Stimulated activated CD4-positive, alpha-beta T cell treated with anti-CD3 and anti-CD28 coated beads, Interleukin-4, amount 100 ng/mL, for 48 hours (primary cell): ENCODE measurements at places on chromosomes 16 and 17.

DNA sequence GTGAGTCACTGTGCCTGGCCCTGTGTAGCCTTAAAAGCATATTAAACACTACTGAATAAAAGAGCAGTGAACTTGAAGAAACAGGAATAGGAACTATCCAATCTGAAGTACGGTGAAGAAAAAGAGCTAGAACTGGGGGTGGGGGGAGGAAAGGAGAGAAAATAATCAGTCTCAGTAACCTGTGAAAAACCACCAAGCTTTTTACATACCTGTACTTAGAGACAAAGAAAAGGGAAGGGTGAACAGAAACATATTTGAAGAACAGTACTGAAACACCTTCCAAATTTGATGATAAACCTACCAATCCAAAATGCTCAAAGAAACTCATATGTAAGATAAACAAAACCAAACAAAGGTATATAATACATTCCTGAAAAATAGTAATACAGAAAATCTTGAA, 77.5 kb downstream of the USP32 start:
- no peak for DNase-seq

- DNase-seq, result no peak
Observed at GRCh38 chr17:48646183-48647102, 20.3 kb upstream of the HOXB9 start.

DNA sequence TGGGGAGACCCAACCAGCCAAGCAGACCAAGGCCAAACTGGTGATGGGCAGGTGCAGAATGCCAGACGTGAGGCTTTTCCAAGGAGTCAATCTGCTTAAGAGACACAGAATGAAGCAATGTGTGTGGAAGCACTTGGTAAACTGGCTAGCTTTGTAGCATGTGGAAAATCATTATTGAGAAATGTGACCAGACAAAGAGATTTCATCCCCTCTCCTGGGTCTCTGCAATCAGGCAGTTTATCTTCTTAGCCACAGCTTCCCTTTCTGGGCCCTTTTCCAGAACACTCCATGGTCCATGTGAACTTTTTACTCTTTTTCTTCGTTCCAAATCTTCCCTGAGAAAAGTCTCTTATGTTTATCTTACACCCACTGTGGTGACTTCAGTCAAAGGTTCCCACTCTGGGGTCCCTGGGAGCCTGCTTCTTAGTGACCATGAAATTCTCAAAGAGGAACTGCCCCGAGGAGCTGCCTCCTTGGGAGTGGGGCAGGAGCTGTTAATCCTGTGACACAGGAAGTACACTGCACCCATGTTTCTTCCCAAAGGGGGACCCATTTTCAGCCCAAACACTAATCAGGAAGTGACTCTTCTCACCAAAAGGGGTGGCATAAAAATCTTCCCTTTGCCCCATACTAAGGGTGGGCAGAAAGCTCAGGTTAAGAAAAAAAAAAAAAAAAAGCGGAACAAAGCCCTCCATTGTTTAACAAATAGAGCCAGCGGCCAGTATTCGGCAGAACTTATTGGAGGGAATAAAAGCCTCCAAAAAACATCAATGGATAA, 346.2 kb upstream of the ASIC2 start:
- no peak for DNase-seq

DNA sequence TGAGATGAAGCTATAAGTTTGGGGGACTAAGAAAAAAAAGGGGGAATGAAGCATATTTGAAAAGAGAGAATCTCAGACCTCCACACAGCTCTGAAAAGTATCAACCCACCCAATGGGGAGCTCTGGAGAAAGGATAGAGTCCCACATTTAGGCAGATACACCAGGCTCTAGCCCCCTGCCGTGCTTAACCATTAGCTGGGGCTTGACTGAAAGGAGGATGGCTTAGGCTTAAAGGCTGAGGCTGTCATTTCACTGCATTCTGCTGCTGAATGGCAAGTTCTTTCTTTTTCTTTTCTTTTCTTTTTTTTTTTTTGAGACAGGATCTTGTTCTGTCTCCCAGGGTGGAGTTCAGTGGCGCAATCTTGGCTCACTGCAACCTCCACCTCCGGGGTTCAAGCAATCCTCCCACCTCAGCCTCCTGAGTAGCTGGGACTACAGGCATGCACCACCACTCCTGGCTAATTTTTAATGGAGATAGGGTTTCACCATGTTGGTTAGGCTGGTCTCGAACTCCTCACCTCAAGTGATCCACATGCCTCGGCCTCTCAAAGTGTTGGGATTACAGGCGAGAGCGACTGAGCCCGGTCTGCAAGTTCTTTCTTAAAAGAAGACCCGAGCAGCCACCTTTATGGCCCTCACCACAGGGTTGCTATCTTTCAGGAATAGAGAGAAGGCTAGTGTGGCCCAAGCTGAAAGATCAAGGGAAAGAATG, 9.0 kb upstream of the MMP2 start:
- DNase-seq, result no peak

DNA sequence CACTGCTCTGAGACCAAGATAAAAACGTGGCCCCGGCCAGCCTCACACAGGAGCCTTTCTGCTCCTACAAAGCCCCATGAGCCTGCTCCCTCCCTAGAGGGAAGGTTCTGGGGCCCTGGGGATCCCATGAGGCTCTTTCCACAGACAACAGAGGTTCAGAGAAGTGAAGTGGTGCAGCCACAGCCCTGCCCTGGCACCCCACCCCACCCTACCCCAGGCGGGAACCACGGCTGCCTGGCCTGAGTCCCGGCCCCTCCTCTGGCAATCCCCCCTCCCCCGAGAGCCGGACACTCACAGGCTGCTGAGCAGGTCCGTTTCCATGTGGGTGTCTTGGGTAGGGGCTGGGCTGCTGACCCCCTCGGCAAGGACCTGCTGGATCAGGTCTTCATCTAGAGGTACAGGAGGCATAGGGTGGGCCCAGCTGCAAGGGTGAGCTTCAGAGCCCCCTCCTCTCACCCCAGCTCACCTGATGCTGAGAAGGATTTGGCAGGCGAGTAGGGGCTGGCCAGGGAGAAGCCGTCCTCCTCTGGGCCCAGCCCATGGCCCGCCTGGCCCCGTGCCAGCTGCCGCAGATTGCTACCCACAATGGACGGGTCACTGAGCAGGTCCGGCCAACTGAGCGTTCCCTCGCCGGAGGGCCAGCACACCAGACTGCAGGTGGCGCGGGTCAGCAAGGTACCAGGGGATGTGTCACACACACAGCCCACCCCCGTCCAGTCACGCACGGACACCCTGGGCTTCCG, 38.7 kb downstream of the PKD1 start:
- no peak for DNase-seq

DNA sequence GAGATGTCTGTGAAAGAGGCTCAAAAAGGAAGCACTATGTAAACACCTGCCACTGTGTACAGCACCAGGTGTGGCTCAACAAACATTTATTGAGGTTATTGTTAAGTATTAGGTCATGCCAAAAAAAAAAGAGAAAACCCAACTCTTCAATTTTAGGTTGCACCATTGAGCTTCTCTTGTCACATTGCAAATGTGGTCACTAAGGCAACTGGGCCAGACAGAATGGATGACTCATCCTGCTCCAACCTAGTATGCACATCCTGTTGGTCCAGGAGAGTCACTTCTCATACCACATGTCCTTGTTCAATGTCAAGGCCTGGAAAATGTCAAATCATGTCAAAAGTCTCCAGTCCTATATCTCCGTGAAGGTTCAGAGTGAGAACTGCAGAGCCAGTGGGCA, 25.0 kb downstream of the HOXB1 start:
- no peak for DNase-seq

DNA sequence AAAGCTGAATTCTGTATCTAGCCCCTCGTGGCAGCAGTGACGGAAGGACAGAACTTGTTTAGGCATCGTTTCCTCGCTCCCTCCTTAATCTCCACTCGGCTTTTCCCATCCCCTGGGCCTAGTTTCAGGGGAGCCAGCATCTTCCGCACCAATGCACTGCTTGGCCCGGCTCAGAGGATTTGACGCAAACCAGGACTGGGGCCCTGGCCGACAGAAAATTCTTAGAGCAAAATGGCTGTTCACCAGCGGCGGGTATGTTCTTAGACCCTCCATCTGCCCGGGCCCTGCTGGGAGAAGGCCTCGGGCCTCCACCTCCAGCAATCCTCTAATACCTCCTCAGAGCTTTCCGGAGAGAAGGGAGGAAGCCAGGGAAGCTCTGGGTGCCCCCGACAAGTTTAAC, 54.6 kb downstream of the TBC1D16 start:
- DNase-seq, result no peak

DNA sequence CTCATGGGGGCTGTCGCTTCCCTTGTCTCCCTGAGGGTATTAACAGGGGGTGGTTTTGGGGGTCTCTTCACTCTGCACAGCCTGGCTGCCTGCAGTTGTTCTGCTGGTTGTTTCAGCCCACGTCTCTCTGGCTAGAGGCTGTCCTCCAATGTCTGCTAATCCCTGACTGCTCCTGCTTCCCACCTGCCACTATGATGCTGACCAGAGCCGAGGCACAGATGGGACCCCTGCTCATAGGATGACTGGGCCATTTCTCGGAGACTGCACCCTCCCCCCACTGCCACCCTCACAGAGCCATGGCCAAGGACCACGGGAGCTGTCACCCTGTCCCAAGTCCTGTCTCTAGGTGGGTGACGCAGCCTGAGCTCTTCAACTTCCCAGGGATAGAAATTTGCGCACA, 1.6 kb upstream of the ACSF3 start:
- DNase-seq, result no peak

DNA sequence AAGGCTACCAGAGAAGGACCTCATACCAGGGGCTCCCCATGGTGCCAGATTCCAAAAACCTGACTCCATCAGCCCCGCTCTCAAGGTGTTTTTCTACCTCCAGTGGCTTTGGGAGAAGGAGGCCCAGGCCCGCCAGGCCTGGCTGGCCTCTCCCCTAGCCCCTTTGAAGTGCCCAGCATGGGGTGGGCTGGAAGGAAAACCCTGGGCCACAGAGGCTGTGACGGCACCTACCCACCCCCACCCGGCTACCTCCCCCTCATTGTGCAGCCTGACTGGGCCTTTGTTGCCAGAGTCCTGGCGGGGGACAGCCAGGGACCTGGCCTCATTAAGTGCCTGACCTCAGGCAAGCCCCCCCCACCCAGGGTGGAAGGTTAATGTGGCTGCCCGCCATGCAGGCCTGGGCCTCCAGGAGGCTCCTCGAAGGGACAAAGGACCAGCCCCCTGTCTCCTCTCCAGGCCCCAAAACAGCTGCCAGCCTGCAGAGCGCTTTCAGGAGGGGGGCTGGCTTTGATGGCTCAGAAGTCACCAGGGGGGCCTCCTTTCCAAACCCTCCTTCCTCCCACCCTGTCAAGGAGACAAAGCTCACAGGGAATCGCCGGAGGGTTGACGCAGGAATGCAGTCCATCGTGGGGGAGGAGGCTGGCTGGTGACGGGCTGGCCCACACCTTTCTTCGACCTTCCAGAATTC, 159.4 kb downstream of the ZNF423 start:
- DNase-seq, result no peak

GRCh38 chr16:56610017-56610608, 1.7 kb downstream of the MT2A start:
- DNase-seq, result peak; percentile 66

GRCh38 chr17:1272701-1273100, 2.5 kb downstream of the BHLHA9 start:
- no peak for DNase-seq

- DNase-seq, result no peak
Observed at GRCh38 chr16:30041841-30042240, 10.8 kb upstream of the TLCD3B start.

GRCh38 chr16:85274924-85275323, 162.7 kb upstream of the CIBAR2 start:
- DNase-seq, result no peak

DNA sequence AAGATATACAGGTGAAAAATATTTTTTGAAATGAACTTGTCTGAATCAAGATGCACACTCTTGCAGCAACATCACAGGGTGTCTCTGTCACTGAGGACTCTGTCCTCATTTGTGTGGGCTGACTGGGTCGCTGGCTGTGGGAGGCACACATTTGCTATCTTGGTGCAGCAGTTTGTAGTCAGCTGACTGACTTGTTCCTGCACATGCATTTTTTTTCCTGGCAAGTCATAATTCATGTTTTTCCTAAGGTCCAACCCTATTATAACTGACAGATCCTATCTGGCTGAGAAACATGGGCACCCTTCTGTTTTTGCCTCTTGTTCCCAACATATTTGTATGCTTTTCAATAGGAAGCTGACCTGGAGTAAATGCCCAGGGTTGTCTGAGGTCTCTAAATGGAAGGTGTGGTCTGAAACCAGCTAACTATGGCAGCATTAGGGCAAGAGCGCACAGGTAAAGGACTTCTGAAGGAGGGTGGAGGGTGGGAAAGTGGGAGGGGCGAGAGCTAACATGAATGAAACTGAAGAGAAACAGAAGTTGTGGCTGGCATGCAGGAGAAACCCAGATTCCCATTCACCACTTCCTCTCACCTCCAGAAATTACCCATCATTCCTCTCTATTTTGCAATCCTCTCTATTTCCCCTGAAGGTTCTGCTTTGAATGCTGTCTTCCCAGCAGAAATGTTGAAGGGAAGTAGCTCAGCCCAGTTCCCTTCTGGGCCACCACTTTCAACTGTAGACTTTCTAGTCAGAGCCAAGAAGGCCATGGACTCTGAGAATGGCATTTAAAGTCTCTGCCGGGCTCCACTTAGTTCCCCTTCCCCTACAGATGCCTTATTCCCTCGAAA, 166.1 kb downstream of the PRKCA start:
- no peak for DNase-seq

DNA sequence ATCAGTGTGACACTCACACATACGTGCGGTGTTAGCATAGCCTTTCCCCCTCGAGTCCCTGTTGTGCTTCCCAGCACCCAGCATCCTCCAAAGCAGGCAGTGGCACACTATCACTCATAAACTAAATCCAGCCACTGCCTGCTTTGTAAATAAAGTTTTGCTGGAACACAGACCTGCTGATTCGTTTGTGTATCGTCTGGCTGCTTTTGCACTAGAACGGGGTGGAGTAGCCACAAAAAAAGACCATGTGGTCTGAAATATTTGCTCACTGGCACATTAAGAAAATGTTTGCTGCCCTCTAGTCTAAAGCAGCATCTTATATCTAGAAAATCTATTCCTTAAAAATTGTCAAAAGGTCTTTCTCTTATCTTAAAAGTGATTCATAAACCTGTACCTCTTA, 341.2 kb upstream of the ZFHX3 start:
- DNase-seq, result no peak

DNA sequence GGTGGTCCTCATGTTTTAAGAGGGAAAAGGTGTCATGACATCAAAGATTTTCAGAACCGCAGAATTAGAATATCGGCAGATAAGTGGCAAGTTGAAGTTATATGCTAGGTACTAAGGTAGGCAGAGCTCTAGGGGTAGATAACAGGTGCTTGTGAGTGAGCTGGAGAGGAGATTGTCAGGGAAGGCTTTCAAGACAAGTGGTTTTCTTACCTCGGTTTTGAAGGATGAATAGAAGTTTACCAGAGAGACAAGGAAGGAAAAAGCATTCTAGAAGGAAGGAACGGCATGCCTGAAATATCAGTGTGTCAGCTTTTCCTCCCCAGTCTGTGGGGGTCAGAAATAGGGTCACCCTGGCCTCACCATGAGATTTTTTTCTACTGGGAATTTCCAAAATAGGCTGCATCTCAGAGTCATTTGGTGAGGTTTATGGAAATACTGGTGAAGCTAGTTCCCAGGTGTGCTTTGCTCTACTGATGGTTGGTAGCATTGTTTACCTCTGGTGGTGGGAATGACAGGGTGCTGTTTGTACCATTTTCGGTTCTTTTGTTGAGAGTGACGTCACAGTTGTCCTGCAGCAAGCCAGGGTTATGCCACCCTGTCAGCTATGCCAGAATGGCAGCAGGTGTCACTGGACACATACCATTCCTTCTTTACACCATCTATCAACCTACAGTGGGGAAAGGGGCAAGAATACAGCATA, 112.5 kb downstream of the MSI2 start:
- DNase-seq, result no peak

- DNase-seq, result no peak
Observed at GRCh38 chr17:28725166-28725659, 820 bp downstream of the TLCD1 start.

- DNase-seq, result peak; percentile 56
Observed at GRCh38 chr17:19513897-19514488, 19.7 kb upstream of the SLC47A1 start.

GRCh38 chr16:25155553-25156460, 44.3 kb downstream of the LCMT1 start:
- peak; percentile 23 for DNase-seq
